ENCODE measurements at places on chromosomes 3 and 15.

DNA sequence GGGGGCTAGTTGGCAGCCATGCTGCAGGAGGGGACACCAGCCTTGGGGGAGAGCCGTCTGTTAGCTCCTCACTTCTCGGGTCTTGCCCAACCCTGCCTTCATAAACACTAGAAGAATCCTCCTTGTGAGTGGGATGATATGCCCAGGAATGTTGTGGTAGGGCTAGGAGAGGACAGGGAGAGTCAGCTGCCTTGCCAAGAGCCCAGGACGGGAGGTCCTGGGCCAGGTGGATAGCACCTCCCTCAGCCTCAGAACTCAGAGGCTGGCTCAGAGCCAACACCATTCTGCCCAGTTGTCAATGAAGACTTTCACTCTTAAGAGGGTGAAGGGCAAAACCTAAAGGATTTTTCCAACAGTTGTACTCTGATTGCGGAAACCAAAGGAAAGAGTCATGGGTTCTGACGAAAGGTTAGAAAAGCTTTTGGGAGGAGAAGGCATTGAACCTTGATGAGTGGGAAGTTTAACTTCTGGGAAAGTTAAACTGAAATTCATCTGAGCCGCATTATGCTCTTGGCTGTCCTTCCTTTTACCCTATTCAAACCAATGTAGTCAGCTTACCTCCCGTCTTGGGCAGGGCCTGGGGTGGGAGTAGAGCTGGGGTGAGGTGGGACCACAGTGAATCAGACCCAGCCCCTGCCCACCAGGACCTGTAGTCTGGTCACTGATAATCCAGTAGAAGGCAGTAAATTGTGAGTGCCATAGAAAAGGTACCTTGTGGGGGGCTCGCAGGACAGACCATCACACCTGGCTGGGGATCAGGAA, 81.9 kb downstream of the FAM43A start:
- no peak for DNase-seq

DNA sequence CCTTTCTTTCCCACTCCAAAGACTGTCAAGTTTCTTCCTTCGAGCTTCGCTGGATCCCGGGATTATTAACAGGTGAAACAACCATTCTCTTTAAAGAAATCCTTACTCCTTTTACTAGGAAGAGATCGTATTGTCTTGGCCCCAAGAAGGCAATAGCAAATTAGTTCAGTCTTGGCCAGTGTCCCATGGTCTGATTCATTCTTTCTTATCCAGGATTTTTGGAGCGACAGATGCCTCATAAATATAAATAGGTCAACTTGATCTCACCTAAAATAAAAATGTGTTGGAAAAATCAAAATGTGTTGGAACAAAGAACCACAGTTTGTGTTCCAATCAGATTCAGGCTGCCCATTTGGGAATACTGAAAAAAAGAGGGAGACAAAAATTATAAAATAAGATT, 140.1 kb upstream of the TMEM108 start:
- no peak for DNase-seq

DNA sequence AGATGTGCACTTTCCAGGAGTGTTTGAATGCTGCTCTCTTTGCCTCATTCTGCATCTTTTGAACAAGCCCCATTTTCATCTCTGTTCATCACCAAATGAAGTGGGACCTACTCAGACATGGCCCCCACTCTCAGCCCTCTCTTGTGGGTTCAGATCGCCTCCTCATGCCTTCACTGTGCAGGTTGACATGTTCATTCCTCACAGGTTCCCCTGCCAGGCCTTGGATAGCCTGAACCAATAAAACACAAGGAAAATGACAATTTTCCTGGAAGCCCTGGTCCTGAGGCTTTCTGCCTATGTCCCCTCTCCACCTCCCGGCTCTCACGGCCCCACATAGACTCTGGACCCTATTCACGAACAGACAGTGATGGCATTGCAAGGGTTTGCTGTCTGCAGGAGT, 17.7 kb downstream of the KLF15 start:
- no peak for DNase-seq

DNA sequence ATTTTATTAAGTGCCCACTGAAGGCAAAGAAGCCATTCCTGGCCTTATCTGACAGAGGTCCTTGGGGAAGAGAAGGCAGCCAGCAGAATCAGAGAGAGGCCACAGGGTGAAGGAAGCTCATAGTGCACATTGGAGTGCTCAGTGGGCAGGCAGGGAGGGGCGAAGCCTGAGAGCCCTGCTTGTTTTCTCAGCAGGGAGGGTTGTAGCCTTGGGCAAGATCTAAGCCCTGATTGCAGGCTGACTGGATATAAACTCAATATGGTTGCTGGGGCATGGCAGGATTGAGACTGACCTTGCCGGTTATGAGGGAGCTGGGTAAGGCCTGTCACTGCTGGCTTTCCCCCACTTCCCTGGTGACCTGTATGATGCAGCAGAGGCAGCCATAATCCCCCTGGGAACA, 7.5 kb upstream of the IGSF11 start:
- DNase-seq, result no peak

- DNase-seq, result no peak
These were observed 54.7 kb downstream of the QTRT2 start for GRCh38 chr3:114111060-114111770.

DNA sequence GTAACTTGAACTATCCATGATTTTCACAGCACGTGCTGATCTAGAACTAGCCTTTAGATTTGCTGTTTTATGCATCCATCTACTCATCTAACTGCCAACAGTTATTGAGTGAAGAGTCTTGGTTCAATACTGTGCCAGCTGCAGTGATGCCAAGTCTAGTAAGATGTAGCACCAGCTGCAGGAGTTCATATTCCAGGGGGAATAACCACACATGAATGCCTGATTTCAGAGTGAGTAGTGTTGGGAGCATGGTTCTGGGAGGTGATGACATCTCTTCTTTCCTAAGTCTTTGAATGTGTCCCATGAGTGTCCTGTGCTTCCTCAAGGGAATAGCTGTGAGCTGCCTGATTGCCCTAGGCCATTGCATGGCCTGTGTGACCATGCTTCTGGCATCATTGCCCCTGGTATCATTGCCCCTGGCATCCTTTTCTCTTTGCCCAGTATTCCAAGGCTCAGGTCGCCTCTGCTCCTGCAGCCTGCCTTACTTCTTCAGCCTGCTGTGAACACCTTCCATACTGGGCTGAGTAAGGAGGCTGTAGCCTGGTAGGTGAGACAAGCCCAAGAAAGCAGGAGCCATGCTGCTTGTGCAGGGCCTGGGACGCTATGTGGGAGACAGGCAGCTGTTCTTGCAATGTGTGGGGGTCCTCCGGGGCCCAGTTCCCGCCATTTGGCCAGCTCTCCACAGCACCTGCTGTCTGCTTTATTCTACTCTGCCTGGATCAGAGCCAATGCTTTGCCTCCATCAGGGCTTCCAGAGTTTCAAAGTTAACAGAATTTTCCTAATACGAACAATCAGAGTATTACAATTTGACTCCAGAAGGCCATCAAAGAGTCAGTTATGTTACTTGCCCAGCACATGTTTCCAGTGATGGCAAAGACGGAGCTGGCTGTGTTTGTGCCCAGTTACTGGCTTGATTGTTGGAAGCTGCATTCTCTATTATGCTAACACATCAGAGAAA, 73.2 kb downstream of the CLSTN2 start:
- no peak for DNase-seq

GRCh38 chr3:118180853-118181252, 853.8 kb downstream of the IGSF11 start:
- DNase-seq, result no peak

- no peak for DNase-seq
These were observed 364.5 kb downstream of the LPP start for GRCh38 chr3:188518416-188518815.

- DNase-seq, result no peak
These were observed 8.1 kb upstream of the SLC25A36 start for GRCh38 chr3:140933552-140933951.

DNA sequence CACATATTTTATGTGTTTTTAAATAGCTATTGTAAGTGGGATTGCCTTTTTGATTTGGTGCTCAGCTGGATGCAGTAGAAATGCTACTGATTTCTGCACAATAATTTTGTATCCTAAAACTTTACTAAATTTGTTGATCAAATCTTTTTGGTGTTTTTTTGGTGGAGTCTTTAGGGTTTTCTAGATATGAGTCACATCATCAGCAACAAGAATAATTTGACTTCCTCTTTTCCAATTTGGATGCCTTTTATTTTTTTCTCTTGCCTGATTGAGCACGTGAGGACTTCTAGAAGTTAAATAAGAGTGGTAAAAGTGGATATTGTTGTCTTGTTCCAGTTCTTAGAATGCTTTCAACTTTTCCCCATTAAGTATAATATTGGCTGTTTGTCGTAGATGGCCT, 51.3 kb downstream of the TLNRD1 start:
- DNase-seq, result no peak

- DNase-seq, result no peak
These were observed 107.0 kb downstream of the FNDC3B start for GRCh38 chr3:172146349-172146748.

All from hepatic stellate cell (primary cell).